Renal cortex interstitium (tissue), 15 donors: ENCODE measurements at places on chromosomes 2 and 18. TPM values are rescaled to one million over a fixed set of nuclear protein-coding genes. Genes with fewer than 3 reads are reported as not detected.

Gene RALB
- polyA plus RNA-seq = 82.3 TPM

Gene GREB1
- 12.5 TPM for polyA plus RNA-seq

Gene CTAGE1
- polyA plus RNA-seq = not detected

Gene RBM44
- 0.53 TPM for polyA plus RNA-seq

Gene DSG2
- 52.9 TPM for polyA plus RNA-seq

Gene ASB18
- 0.04 TPM for polyA plus RNA-seq

Gene DNER
- 61.4 TPM for polyA plus RNA-seq

Gene RHBDD1
- 25.6 TPM for polyA plus RNA-seq

- no peak for DNase-seq
Measured at GRCh38 chr2:159149747-159150146, 136.8 kb downstream of the WDSUB1 start.

- DNase-seq = no peak
Measured at GRCh38 chr2:161306919-161307318, 1.3 kb upstream of the PSMD14 start.

DNA sequence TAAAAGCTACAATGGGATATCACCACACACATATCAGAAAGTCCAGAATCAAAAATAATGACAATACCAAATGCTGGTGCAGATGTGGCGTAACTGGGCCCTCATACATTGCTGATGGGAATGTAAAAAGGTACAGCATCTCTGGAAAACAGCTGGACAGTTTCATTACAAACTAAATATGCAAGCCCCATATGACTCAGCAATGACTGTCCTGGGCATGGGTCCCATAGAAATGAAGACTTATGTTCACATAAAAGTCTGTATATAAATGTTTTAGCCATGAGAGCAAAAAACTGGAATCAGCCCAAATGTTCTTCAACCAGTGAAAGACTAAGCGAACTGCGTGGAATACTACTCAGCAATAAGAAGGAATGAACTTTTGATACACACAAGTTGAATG, 56.7 kb downstream of the ALPK2 start:
- DNase-seq = no peak

GRCh38 chr2:26745609-26746327, 18.3 kb upstream of the SLC35F6 start:
- peak; percentile 64 for DNase-seq

- DNase-seq = no peak
Measured at GRCh38 chr2:201219328-201220096, 36.6 kb downstream of the CASP10 start.

DNA sequence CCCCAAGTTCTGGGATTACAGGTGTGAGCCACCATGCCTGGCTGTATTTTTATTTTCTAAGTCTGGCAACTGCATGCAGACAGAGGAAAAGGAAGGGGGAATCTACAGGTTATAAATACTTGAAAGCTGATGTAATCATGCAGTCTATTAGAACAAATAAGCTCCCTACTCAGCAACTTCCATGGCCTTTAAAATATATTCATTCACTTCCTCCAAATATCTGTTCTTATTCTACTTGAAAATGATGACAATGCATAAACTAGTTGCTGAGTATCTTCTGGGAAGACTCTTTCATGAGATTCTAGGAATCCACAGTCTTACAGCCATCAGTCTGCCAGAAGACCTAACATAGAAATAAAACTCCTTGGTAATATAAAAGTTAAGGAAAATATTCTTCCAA, 66.9 kb upstream of the NCKAP5 start:
- no peak for DNase-seq

DNA sequence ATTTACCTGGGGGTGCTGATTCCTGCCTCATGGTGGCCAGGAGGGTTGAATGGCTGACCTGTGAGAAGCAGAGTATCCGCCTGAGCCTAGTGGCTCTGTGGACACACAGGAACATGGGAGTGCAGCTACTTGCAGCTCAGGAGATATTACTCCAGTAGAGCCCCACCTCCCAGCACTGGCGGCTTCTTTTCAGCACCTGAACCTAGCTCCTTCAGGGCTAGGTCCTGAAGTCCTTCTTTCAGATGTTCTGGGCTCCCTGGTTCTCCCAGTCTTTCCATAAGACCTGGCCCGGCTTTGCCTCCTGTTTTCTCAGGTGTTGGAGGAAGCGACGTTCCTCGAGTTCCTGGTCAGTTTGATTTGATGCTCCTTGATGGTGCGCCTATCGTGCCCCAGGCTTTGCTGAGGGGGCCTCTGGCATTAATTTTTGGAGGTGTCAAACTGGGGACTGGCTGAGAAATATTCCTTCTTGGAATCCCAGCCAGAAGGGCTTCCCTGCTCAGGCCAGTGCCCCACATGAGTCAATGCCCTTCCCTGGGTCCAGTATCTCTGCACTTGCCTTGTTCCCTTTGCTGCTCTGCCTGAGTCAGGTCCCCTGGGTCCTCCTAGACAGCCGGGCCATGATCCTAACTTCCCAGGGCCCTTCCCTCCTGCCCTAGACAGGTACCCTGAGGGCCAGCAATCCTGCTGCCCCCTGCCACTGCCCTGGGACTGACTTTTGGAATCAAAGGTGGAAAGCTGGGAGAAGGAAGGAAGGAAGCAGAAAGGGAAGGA, 110.7 kb upstream of the HAAO start:
- DNase-seq = no peak

- no peak for DNase-seq
Measured at GRCh38 chr2:58035352-58035751, 11.3 kb upstream of the VRK2 start.

GRCh38 chr2:54454548-54455130, 1.5 kb upstream of the SPTBN1 start:
- DNase-seq = no peak

GRCh38 chr2:68913359-68913758, 39.3 kb downstream of the GKN2 start:
- no peak for DNase-seq

DNA sequence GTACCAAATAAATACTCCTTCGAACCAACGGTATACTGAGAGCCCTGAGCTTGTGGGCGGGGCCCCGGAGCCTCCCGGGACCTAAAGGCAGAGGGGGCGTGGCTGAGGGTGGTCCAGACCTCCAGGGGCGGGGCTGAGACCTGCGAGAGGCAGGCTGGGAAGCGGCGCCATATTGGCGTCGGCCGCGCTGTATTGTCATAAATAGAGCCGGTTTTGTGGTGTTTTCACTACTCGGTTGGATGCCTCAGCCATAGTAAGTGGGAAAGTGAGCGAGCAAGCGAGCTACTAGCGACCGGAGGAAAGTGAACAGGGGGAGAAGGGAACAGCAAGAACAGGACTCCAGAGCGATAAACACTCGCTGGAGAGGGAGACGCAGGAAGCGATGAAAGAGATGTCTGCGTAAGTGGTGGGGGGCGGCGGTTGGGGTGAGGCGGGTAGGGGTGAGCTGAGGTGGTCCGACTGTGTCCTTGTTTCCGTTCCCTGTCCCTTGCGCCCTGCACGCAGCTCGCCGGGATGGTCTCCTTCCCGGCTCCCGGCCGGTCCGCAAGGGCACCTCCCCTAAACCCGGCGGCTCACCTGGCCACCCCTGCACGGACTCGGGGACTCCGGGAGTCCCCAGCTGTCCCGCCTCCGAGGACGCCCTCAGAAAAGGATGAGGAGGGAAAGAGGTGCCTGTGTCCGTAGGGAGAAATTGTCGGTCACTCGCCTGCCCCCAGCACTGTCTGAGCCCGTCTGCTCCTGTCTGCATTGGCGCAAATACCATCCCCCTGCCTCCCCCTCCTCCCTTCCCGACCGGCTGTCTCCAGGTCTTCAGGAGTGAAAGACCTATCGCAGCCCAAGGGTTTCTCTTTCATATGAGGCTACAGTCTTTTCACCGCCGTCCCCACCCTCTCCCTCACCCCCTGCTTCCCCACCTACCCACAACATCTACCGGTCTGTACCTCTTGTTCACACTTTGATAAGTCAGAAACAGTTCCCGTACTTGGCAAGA, at the start of gene PAPOLG:
PAPOLG (plus strand) TSS at position 172 of the 991 bp plus-strand sequence; CDS start at position 383, 211 bp downstream.
- peak; percentile 90 for DNase-seq

DNA sequence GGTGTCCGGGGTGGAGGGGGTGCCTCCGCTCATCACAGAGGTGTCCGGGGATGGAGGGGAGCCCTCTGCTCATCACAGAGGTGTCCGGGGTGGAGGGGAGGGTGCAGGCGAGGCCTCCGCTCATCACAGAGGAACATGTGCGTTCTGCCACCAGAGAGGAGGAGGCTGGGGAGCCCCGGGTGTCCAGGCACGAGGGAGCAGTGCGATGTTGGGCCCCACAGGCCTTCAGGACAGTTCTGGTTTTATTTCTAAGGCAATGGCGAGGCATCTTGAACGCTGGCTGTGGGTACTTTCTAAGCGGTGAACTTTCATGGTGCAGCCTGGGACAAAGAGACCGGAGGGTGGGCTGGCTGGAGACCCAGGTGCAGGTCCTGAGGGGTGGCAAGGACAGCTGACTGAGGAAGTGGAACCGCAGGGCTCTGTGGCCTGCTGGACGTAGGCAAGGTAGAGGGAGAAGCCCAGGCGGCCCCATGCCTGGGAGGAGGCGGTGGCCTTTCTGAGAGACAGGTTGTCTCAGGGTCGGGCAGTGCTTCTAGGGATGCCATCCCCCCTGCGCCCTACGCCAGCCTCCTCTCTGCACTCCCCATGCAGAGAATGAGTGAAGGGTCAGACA, 196.6 kb upstream of the SALL3 start:
- DNase-seq = no peak

DNA sequence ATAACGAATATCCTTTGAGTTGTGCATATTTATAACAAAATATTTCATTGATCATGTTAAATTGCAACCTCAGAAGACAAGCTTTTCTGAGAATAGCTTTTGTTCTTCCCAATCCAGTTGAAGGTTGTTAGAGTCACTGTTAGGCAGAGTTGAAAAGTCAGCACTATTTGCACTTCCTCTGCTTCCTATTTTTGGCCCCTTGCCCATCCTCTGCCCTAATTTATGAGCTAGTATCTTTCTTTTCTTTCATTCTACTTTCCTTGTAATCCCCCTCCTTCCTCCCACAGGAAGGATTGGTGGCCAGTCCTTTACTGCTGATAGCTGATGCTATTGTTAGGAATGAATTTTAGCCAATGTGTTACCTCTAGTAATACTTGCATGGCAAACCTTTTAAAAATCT, 4.9 kb downstream of the RALB start:
- no peak for DNase-seq

- DNase-seq = no peak
Measured at GRCh38 chr2:74191596-74192380, 6.6 kb upstream of the MTHFD2 start.

DNA sequence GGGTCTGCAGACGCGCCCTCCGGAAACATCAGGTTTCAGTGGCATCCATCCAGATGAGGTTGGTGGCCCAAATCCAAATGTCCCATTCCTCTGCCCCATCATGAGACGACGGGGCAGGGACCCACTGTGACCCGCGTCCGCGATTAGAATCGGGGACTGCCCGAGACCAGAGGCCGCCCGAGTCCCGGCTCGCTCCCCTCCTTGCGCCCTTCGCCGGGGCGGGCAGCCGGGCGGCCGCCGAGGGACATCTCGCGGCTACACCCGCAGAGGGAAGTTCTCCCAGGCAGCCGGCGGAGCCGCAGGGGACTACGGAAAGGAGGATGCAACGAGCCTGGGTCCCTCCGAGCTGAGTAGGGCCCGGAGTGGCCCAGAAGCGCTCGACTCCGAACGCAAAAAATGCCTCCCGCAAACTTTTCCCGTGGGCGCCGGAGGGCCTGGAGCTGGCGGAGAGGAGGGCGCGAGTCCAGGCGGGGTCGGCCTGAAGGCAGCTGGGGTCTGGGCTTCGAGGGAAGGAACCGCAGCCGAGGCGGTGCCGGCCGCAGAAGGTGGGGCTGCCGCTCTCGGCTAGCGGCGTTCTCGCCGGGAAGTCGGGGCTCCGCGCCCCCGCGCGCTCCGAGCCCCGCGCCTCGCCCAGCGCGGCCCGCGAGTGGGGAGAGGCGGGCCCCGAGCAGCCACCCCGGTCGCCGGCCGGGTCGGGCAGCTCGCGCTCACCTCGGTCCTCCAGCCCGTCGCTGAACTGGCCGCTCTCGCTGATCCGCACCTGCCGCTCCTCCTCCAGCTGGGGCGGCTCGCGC, 580 bp downstream of the TMEM163 start:
- DNase-seq = no peak

DNA sequence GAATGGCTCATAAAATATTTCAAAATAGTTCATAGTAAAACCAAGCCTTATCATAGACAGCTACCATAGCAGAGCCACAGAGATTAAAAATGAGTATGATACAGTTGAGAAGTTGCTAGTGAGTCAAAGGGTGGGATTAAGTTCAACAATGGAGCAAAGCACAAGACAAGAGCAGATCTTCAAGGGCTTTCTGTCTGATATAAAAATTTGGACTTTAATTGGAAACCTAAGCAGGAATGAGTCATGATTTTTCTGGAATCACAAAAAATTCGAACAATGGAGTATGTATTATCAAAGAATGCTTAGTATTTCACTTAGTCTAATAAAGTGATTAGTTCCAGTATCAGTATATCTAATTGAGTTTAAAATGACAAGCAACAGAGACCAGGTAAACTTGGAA, 487.3 kb upstream of the NETO1 start:
- no peak for DNase-seq

DNA sequence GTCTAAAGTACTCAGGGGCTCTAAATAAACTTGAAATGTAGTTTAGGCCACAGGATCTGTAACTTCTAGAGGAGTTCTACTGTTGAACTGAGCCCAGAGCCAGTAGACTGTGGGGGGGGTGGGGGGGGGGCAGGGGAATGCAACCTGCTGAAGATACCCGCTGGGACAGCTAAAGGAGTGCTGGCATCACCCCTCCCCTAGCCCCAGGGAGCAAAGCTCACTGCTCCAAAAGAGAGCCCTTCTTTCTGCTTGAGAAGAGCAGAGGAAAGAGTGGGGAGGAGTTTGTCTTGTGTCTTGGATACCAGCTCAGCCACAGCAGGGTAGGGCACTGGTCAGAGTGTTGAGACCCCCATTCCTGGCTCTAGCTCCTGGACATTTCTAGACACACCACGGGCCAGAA, 414.0 kb upstream of the KLHL29 start:
- DNase-seq = no peak

DNA sequence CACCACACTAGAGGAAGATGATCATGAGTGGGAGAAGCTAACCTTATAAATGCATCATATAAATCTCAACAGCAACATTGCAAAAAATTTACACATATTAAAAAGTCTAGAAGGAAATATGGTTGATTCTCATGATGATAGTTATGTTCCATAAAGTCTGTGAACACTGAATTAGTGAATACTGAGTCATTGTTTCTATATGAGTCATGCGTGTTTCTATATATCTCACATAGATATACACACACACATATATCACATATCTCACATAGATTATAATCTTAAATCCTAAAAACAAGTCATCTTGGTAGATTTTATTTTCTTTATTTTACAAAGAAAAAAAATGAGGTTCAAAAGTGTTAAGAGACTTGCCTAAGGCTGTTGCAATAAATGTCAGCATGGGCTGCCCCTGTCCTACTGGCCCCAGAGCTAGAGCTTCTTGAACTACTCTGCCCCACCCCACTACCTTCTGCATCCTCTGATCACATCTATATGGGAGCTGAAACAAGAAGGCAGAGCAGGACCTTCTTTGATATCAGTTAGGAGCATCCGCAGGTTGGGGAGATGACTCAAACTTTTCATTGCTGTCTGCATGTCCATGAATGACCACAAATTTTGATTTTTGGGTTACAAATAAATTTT, 81.8 kb upstream of the ADAM23 start:
- no peak for DNase-seq
